T-helper 1 cell (primary cell): ENCODE measurements at places on chromosomes 4 and X.

DNA sequence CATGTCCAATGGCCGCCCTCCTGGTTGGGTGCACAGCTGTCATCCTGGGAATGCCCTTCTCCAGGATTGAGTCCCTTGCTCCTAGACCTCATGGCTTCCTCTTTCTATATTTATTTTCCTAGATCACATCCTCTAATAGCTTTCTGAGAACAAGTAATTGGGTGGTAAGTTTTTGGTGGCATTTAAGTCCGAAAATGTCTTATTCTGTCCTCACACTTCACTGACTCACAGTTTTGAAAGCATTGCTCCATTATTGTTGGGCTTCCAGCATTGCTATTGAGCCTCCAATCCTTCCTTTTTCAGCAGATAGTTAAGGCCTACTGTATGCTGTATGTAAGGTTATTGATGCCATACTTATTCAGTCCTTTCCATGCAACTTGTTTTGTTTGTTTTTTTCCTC is 25.9 kb downstream of the PGM2 start:
- DNase-seq: no peak

- DNase-seq: no peak
Measured at GRCh38 chr4:37524267-37524666, 161.9 kb downstream of the RELL1 start.

GRCh38 chrX:120522820-120523219 is 37.9 kb downstream of the CUL4B start:
- no peak for DNase-seq

DNA sequence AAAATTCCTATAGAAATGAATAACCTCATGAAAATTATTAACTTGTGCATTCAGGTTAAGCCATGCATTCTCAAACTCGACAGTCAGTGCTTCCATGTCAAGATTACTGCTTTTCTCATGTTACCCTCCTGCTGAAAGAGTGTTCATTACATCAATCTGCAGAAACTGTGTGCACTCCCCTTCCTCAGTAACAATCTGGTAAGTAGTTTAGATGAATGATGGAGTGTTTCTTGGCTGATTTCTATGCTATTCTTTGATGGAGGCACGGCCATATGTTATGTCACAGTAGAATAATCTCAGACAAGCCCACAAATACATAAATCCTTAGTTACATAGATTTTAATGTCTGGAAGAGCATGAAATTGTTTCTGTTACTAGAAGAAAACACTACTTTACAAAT is 193.3 kb upstream of the FAM47A start:
- DNase-seq: no peak

DNA sequence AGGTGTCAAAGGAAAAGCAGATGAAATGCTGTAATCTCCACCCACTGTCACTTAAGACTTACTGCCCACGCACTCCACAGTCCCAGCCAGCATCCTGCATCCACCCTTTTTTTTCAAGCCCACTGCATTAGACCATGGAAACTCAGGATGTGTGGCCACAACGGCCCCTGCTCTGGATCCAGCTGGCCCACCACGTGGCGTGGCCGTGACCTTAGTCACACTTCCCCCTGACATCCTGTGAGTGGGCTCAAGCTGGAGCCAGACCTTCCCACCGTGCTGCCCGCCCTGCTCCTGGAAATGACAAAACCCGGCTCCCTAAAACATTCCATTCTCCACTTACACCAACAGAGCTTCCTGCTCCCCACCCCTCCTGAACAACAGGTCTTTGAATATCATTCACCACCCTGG is 588.3 kb upstream of the DIPK2B start:
- no peak for DNase-seq

DNA sequence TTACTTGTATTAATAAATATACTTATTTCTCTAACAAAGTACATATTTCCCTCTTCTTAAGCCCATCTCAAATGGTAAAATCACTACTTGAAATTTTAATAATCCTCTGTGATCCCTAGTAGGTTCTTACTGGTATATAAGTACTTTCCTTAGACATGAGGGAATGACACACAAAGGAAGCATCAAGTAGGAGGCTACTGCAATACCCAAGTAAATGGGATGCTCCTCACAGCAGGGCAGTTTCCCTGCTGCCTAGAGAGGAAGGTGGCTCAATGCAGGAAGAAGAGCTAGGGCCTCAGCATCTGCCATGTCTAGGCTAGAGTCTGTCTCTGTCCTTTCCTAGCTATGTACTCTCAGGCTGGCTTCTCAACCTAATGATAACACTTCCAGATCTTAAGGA is 122.1 kb upstream of the DIPK2B start:
- no peak for DNase-seq

- DNase-seq: no peak
Measured at GRCh38 chr4:119268466-119268865, 53.5 kb downstream of the FABP2 start.
